ENCODE measurements at places on chromosomes 5 and 9.

- DNase-seq: no peak
Measured at GRCh38 chr5:172858511-172858989, 24.5 kb downstream of the ERGIC1 start.

DNA sequence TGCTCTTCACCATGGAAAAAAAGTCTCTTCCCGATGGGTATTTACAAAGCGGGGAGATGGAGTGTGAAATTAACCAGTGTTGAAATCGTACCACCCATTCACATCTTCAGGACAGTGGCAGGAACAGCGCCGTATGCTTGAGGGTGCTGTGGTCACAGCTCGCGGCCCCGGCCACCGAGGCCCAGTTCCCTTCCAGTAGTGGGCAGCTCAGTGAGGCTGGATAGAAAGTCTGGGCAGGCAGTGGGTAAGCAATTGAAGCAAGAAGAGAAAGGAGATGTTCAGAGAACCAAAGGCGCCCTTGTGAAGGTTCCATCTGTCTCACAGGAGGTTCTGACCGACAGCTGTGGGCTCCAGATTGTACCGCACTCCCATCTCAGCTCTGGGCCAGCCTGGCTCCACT, 59.1 kb downstream of the SECISBP2 start:
- no peak for DNase-seq

GRCh38 chr5:18764161-18764560, 1129.9 kb downstream of the TAF11L14 start:
- no peak for DNase-seq

DNA sequence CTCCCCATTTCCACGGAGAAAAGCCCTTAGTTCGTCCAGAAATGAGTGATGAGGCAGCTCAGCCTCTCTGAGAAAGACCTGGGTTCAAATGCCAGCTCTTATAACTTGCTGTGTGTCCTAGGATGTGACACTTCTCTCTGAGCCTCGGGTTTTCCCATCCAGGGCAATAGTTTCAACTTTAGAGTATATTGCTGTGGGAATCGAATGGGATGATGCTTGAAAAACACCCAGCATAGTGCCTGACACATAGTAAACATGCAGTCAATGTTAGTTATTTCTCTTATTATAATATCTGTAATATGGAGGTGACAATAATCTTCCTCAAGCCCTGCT, 430 bp upstream of the MAPKAP1 start:
- no peak for DNase-seq

DNA sequence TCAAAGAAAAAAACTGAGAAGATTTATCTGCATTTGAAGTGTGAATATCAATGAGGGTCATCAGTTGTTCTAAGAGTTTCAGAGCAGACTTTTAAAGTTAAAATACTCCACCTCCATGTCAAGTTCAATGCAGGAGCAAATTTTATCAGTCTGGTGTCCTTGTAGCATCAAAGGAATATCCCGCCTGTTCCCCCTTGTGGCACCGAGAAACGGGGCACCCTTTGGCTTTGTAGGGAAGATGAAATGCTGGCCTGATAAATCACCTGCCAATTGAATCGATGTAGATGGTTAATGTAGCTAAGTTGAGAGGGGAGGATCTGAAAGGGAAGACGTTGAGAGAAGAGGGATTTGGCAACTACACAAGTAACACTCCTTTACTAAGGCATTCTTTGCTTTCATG, 714.5 kb downstream of the EFNA5 start:
- DNase-seq: no peak

DNA sequence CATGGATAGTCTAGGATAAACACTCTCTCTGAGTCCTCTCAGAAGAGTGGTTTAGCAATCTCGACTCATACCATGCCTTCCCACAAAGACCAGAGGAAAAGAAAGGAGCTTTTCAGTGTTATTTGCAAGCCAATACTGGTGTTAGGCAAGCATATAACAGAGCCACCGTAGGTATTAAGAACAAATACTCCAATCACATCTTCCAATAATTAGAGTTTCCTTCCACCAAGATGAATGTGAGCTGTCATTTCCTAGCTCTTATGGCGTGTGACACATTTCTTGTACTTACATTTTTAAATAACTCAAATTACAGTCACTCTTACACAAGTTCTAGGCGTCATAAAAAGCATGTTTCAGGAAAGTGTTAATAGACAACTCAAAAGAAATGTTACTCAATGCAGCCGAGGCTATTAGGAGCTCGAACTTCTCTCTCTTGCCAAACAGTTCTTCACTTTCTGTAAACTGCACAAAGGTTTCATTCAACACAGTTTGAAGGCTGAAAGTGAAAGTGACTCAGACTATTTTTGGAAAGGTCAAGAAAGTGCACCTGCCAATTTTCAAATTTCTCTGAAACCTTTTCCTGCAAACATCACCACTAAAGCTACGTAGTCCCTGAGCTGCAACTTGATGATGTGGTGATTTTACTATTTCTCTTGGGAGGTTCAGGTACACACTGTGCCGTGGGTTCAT, 153.8 kb downstream of the AUH start:
- no peak for DNase-seq

DNA sequence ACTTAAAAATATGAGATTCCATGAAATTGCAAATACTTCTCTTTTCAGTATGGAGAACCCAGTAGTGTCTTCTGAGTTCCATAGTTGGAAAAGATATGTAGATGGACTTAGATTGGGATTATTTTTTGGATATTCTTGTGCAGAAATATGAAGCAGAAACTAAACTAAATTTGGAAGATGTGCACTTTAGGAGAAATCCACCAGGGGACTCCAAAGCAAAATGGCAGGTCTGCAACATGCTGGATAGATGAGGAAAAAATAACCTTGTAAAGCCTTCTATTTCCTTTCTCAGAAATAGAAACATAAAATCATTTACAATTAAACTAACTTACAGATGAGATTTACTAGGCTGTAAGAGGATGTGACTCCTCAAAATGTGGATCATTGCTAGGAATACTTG, 49.2 kb upstream of the MINAR2 start:
- DNase-seq: no peak

DNA sequence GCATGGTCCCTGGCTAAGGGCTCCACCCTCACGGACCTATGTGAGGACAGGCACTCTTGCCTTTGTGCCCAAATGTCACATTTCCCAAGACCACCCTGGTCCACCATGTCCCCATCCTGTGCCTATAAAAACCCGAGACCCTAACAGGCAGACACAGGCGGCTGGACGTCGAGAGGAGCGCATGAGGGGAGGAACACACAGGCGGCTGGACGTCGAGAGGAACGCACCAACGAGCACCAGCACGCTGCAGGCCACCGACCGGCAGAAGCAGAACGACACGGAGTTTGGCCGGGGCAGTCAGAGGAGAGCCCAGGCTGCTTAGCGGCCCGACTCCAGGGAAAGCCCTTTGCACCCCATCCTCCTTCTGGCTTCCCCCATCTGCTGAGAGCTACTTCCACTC, 119.9 kb downstream of the ADAMTS2 start:
- no peak for DNase-seq

DNA sequence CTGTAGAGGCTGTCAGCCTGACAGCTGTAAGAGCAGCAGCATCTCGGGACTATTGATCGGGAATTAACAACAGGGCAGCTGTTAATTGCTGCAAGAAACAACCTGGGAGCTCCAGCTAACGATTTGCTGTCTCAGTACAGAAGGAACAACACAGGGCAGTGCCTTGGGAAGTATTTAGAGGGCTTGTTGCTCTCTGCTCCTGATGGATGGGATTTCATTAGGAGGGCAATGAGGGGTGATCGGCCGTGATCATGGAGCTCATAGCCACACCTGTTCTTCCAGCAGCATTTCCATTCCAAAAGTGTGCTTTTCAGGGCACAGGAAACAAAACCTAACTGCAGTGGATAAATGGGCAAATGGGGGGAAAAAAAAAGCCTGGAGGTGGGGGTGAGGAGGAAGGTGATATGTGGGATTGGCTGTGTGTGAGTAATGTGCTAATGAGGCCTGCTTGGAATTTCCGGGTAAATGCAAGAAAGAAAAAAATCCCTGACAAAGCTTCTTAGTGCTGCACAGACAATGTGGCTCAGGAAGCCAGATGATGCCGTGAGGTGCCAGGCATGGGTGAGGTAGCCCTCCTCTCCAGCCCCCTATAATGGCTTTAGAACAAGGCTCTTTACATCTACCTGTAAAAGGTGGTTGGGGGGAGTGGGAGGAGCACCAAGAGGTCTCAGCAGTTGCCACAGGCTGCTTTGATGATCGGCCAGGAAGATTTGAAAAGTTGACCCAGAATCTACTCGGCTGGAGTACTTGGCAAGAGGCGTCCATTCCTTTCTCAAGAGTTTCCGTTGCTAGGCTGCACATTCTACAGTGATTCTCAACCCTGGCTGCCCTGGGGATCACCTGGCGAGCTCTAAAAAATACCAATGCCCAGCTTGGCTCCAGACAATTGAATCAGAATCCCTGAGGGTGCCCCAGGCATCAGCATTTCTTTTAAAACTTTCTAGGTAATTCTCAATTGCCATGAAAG, 139.5 kb upstream of the KLF9 start:
- no peak for DNase-seq

DNA sequence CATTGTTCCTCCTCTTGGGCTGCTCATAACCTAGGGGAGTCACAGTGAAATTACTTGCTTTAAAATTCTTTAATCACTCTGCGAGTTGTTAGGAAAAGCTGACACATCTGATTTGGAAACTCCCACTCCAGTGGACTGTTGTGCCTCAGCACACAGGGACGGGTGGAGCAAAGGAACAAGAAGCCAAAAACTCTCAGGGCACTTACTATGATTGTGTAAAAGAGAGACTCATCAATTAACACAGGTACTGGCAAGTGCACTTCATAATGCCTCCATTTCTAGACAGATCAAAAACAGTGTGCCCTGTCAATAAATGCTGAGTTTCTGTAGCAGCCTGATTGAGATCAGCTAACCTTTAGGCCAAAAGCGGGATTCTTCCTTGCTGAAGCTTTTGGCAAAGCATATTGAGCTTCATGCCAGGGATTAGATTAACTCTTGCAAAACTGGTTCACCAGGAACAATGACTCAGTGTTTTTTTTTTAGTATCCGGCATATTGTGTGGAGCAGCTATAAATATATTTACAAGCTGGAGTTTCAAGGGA, 55.9 kb downstream of the TMC1 start:
- DNase-seq: no peak

DNA sequence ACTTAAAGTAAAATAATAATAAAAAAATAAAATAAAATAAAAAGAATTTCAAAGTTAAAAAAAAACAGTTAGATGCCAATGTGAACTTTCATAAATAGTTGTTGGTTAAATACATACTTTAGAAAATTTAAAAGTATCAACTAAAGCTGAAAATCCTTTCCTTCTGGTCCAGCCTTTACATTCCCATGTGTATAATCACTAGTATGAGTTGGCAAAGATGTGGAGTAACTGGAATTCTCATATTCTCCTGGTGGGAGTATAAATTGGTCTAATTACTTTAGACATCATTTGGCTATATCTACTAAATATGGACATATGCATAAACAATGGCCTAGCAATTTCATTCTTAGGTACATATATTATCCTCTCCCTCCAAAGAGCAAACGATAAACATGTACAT, 619.9 kb downstream of the PTPRD start:
- no peak for DNase-seq

GRCh38 chr5:156595132-156595787, 254.8 kb upstream of the PPP1R2B start:
- no peak for DNase-seq

- DNase-seq: no peak
Measured at GRCh38 chr9:89477384-89477783, 20.5 kb downstream of the SEMA4D start.

DNA sequence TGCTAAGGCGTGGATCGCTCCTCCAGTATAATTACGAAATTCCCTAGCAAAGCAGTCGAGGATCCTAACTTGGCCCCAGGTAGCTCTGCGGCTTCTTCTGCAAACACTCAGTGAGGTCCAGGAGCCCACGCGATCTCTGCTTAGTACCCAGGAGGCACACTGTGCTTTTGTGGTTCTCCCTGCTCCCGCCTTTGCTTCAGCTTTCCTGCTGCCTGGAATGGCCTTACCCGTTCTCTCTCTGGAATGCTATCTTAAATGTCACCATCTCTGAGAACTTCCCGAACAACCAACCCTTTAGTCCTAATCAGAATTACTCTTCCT, 639 bp downstream of the INVS start:
- no peak for DNase-seq

DNA sequence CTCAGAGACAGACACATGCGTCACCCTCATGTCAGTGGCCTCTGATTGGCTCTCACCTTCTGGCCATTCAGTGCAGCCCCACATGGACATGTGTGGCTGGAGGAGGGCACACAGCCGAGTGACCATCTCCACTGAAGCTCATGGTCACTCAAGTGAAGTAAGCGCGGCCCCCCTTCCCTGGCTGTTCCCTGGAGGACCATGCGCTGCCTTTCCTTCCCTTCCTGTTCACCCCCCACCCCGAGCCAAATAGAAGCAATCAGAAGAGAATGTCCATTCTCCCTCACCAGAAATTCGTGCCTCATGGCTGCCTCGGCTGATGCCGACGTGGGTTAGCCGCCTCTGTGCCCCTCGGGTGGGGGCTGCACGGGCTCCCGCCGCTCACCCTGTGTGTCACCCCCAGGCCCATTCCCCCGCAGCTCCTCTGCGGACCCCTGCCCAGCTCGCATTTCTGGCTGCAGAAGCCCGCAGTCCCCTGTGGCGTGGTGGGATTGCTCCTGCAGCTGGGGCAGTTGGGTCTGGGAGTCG, 12.5 kb upstream of the COL5A1 start:
- DNase-seq: no peak

- no peak for DNase-seq
Measured at GRCh38 chr5:74433255-74433895, 207.2 kb downstream of the ENC1 start.

GRCh38 chr9:83466877-83467276, 71.3 kb downstream of the FRMD3 start:
- no peak for DNase-seq

DNA sequence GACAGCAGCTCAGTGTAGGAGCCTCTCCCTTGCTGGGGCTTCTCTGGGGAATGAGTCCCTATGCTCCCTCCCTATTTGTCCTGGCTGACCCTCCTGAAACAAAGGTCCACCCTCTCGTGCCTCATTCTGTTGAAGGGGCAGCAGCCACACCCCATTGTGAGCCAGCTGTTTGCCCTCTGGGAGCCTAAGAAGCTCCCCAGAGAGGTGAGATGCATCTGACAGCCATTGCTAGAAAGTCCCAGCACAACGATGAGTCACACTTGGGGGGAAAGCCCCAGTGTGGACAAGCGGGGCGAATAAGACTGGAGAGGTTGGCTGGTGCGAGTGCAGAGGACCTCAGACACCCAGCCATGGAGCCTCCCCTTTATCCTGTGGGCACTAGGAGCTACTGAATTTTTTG, 101.4 kb downstream of the PPARGC1B start:
- no peak for DNase-seq

DNA sequence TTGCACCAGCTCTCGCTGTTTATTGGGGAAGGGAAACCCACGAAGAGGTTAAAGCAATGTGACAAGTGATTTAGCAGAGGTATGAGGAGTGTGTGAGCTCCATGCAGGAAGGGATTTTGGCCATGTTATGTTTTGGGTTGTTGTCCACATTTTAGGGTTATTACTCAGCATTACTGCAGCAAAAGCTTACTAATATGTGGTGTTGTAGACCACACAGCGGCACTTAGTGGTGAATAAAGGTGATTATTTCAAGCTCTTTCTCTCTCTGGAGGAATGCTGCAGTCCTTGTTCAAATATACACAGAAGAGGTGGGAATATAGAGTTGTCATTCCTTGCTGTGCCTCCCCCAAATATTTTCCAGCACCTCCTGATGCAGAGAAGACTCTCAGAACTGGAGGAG, 29.7 kb upstream of the AKNA start:
- no peak for DNase-seq

- no peak for DNase-seq
Measured at GRCh38 chr5:156526081-156526925, 199.3 kb downstream of the SGCD start.

All from activated effector memory CD4-positive, alpha-beta T cell treated with Interleukin-2 at 50 U/mL for 16 hours (primary cell).